ENCODE measurements at places on chromosomes 1 and 21. TPM values are rescaled to one million over a fixed set of nuclear protein-coding genes. Genes with fewer than 3 reads are reported as not detected.
A peak's percentile ranks its signal among the peaks of the same experiment; 100 is the strongest.

- peak; percentile 72 for DNase-seq
Observed at GRCh38 chr1:5745800-5746610, 246.2 kb downstream of the NPHP4 start.

- DNase-seq: no peak
Observed at GRCh38 chr21:41600556-41600955, 92.6 kb upstream of the TMPRSS2 start.

DNA sequence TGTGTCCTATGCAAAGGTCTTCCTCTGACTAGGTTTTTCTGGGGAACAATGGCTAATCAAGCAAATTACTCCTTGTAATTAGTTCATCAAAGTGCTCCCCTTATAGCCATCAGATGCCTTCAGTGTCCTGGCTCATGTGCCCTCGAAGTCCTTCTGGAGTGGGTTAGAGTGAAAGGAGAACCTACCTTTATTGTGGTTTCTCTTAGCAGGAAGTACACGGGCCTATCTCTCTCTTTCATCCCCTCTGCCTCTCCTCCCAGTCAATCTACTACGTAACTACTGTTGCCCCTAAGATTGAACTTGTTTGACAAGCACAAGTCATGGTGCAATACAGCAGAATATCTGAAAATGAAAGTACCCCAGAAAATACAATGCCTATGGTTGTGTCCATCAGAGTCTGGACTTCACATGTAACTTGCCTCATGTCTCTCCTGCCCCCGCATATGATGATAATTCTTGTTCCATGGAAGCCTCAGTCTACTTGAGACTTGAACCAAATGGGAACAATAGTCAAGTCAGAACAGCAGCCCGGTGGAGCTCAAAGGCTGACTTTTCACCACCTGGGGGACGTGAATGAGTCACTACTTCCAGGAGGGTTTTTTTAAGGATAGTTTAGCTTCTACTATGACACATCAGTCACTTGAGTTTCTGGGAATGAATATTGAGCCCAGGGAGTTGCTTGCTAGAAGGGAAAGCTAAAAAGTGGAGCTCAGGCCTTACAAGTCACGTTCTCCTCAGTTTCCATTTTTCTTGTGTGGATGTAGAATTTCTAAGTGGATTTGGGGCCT, 243.6 kb downstream of the TNR start:
- DNase-seq: no peak

- no peak for DNase-seq
Observed at GRCh38 chr1:109609881-109610280, 9.5 kb downstream of the GNAT2 start.

DNA sequence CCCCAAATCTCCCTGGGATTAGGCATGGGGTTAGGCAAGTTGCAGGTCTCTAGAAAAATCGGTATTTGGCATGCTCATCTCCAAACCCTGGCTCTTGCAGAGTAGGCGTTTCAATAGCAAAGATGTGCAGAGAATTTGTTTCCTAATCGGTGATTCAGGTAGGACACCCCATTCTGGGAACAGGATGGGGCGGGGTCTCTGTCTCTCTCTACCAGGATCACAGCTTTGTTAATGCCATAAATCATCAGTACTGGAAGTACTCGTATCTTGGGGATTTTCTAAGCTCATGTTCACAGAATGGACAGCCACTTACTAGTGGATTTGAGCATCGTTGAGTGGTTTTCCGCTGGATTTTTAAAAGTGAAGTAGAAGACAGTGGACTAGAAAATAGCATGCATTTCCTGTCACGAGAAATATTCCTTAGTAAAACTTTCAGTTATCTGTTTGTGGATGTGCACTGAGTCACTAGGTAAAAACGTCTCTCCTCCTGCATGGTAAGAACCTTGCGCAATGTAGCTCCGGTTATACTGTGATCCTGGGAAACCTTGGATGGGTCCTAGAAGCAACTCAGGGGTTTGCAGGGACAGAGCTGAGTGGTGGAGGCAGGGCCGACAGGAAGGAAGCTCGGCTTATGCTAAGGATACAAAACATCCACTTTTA, 5.1 kb downstream of the TMEM51 start:
- DNase-seq: no peak

GRCh38 chr1:50251702-50252101, 143.0 kb downstream of the ELAVL4 start:
- no peak for DNase-seq

GRCh38 chr1:147099192-147099591, 73.1 kb downstream of the PRKAB2 start:
- DNase-seq: no peak

DNA sequence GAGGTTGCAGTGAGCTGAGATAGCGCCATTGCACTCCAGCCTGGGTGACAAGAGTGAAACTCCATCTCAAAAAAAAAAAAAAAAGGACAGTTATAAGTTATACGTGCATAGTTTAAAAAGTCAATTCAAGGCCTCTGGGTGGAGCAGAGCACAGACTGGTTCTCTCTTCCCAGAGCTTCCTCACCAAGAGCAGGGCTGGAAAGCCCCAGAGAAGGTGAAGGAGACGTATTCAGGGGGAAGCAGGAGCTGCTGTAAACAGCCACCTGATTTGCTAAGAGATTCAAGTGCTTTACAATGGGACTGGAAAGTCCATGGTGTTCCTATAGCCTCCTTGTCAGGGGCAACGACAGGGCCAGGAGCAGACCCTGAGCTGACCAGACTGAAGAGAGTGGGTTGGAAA, 85.0 kb upstream of the LYST start:
- no peak for DNase-seq

Gene MASP2
- not detected for total RNA-seq

DNA sequence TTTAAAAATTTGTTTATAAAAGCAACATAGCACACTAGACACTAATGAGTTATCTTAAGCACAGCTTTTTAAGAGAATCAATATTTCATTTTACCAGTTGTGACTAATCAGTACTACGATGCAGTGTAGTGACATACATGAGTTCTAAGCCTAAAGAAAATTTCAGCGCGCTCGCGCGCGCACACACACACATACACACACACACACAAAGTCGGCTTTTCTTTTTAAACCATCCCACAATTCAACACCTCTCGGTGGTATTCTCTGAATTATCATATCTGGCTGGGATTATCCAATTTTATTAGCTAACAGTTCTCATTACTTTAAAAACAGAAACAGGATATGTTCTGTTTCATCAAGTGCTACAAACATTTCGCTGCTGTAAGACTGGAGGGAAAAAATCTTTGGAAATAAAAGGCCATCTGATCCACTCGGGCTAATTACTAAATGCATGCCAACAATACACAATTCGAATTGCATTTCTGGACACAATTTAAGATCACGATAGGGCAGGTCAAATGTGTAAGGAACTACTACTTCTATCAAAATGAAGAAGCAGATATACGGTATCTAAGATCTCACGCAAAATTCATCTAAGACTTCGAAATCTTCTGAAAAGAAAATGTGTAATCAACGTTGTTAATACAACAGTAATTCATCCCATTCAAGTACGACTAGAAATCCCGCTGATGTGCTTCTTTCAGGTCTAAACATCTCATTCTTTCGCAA, 1.2 kb downstream of the TUT4 start:
- no peak for DNase-seq

GRCh38 chr21:34692458-34693020, 23.7 kb downstream of the CLIC6 start:
- no peak for DNase-seq

GRCh38 chr21:41632748-41633475, 125.0 kb upstream of the TMPRSS2 start:
- no peak for DNase-seq

- peak; percentile 46 for DNase-seq
Observed at GRCh38 chr1:155940993-155941844, at the start of gene RXFP4. TSS of gene RXFP4 (plus strand) at chr1:155941638. CDS start at chr1:155941710, 72 bp downstream.

DNA sequence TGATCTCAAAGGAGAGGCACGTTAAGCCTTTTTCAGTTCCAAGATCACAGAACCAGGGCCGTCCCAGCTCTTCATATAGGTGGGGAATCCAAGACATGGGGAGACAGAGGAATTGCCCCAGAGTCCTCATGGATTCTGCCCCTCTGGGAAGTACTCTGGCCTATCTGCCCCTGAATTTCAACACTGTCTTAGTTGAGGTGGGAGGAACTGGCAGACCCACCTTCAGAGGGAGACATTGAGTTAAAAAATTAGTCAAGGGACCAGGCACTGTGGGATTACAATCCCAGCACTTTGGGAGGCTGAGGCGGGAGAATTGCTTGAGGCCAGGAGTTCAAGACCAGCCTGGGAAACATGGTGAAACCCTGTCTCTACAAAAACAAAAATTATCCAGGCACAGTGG, 2.1 kb upstream of the KNCN start:
- no peak for DNase-seq

DNA sequence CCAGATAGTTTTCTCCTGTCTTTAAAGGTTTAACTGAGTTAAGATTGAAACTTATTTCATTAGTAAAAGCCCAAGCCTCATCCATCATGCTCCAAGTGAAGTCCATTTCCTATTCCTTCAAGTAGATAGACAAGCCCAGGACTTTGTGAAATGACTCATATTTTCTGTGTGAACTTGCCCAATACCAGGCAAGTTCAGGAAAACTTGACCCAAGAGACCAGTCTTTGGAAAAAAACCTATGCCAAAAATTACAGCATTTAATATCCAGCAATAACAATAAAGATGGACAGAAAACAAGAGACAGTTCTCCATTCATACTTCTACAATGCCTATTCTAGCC, 405 bp upstream of the RAB29 start:
- DNase-seq: no peak

GRCh38 chr1:169451218-169451824, 24.0 kb upstream of the CCDC181 start:
- DNase-seq: no peak

Gene IVL
- not detected for total RNA-seq

- no peak for DNase-seq
Observed at GRCh38 chr1:161702250-161702649, 4.8 kb upstream of the FCRLA start.
